Activated T-cell treated with anti-CD3 and anti-CD28 coated beads, Interleukin-2, amount 50 U/mL, for 4 hours (primary cell): ENCODE measurements at places on chromosomes 6 and 20. TPM values are rescaled to one million over a fixed set of nuclear protein-coding genes. Genes with fewer than 3 reads are reported as not detected.

- DNase-seq, result no peak
Measured at GRCh38 chr6:99614430-99615186, 8.0 kb downstream of the PRDM13 start.

DNA sequence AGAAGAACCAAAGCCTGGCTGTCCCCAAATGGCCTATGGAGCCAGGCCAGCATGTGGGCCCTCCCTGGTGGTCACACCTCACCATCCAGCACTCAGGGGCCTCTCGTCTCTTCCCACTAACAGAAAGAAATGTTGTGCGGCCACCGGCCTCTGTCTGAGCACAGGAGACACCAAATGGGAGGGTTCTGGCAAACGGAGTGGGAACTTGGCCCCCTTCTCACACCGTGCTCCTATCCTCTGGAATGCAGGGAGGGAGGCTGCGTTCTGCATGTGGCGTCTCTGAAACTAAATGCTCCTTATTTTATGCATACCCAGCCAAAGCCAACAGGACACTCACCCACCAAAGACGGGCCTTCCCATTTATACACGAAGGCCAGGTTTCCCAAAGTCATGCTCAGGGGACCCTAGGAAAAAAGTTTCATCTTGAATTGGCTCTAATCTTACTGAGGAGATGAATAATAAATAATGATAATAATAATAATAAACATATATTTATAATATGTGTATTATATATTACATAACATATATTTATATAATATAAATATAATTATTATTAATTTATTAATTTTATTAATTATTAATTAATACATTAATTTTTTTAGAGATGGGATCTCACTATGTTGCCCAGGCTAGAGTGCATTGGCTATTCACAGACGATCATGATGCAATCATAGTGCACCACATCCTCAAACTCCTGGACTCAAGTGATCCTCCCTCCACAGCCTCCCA is 102.4 kb downstream of the FOXF2 start:
- DNase-seq, result no peak

- DNase-seq, result no peak
Measured at GRCh38 chr6:90575267-90575666, 11.6 kb downstream of the MAP3K7 start.

Gene SUMO4
- 2.6 TPM for total RNA-seq

DNA sequence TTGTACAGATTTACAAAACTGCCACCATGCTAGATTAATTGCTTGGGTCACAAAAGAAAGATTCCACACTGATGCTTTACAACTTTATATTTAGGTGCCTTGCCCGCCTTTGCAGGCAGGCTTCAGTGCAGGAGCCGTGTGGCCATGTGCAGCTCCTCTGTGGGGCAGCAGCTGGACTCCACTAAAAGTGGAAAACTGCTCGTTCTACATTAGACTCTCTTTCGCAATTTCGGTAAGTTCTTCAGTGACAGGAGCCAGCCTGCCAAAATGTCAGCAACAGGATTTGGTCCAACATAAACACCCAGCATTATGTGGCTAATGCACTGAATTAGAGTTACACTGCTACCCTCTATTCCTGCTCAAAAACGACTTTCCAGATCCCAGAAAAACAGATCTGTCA is 174.4 kb upstream of the KCNK16 start:
- no peak for DNase-seq

- DNase-seq, result no peak
Measured at GRCh38 chr6:110703010-110703905, 112.0 kb downstream of the CDK19 start.

GRCh38 chr6:31651602-31652191 is 764 bp downstream of the BAG6 start:
- no peak for DNase-seq

Gene BMP5
- not detected for total RNA-seq

Gene MCCD1
- not detected for total RNA-seq

DNA sequence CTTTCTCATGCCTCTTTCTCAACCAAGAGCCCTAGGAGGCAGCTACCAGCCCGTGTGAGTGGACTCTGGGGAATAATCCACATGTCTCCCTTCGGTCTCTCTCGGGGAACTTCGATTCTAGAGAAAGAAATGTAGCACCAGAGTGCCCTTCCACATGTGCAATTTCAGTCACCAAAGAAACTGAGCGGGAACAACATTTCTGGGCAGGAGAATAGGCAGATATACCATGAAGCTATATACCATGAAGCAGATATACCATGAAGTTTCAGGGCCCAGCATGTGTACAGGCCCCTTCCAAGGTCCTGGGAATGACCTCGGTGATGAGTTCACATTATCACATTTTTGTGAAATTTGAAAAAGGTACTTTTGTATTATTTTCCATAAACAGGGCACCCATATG is 60.8 kb downstream of the PDE10A start:
- DNase-seq, result no peak

DNA sequence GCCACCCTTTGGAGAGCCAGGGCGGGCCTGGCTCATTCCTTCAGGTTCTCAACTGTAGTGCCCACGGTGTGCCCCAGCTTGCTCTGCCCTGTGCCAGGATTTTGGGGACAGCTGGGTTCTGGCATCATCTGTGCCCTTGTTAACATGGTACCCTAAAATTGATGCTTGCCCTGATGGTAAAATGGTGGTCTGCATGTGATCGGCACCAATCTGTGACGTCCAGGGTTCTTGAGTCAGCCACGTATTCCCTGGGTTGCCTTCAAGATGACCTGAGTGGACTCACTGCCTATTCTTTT is 31.2 kb upstream of the APCDD1L start:
- DNase-seq, result no peak

DNA sequence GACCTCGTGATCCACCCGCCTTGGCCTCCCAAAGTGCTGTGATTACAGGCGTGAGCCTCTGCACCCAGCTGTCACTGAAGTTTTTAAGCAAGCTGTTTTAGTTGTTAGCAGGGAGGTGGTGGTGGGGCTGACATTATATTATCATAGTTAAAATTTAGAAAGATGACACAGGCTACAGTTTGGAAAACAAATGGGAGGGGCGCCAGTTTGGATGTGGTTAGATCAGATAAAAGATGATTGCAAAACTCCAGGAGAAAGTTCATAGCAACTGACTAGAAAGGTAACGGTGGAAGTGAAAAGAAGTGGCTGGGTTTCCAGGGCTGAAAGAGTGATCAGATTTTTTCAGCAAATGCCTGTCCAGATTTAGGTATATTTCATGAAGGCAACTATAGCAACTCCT is 311.9 kb upstream of the CITED2 start:
- no peak for DNase-seq

DNA sequence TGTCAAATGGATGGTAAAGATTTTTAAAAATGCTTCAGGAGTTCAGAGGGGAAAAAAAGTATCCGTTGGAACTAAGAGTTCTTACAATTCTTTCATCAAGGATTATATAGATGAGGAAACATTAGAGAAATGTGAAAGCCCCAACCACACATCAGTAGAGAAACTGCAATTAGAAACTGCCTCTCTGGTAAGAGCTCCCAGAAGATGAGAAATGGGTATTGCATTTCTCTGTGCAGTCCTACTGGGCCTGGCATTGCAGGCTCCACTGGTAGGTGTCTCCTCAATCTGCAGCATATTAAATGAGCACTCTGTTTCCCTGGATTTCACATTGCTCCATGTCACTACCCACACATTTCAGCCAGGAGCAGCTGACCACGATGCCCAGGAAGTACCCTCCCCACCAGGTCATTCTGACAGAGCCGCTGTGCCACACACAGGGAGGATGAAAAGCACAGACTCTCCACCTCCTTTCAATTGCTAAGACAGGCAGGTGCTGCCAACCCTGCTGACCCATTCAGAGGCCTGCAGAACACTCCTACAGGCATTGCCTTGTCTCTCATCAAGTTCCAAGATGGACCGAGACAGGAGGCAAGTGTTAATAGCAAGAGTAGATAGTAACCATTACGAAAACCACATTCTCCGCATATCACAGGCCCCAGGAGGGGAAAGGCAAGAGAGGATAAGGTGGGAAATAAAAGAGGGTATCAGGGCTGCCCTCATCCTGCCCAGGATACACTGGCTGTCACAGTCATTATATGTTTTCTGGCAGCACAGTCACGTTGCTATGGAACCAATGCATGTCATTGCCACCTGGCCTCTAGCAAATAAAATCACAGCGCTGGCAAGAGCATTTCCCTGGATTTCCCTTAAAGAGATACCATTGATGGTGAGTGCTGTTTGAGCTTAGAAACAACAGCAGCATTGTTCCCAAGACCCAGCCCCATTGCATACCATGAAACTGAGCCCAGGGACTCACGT is 241.7 kb downstream of the ATXN1 start:
- DNase-seq, result no peak

DNA sequence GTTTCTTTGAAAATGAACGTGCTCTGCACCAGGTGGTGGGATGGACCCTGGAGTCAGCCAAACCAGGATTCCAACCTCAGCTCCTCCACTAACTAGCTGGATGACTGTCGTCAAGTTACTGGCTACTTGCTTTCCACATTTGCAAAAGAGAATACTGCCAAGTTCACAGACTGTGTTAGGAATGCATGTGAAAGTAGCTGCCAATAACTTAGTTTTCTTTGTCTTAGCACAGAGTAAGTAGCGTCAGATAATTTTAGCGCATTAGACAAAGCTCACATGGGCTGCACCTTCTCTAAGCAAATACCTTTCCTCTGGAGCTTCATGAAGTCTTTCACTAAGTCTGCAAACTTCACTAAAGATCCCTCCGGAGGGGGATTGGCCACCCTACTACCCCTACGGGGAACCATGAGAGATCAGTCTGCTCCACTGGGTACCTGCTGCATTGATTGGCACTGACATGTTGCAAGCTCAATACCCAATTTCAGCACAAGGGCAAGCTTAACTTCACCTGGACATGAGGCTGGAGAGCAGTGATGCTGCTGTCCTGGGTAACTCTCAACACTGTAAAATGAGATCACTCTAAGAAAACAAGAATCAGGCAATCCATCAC is 113.9 kb downstream of the MBOAT1 start:
- no peak for DNase-seq

DNA sequence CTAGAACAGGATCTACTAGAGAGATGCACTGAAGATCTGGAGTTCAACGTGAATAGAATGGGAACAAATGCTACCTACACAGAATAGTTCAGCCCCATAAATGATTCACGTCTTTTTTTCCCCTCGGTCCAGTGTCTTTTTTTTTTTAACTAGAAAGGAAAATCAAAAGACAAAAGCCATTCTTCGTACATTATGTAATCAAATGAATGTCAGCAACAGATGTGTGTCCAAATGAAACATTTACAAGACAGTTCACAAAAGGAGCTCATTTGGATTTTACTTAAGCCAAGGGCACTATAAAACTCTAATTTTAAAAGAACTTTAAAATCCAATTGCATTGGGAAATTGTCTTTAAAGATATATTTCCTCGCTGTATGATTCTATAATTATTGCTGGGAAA is 42.4 kb downstream of the FAM184A start:
- DNase-seq, result no peak

DNA sequence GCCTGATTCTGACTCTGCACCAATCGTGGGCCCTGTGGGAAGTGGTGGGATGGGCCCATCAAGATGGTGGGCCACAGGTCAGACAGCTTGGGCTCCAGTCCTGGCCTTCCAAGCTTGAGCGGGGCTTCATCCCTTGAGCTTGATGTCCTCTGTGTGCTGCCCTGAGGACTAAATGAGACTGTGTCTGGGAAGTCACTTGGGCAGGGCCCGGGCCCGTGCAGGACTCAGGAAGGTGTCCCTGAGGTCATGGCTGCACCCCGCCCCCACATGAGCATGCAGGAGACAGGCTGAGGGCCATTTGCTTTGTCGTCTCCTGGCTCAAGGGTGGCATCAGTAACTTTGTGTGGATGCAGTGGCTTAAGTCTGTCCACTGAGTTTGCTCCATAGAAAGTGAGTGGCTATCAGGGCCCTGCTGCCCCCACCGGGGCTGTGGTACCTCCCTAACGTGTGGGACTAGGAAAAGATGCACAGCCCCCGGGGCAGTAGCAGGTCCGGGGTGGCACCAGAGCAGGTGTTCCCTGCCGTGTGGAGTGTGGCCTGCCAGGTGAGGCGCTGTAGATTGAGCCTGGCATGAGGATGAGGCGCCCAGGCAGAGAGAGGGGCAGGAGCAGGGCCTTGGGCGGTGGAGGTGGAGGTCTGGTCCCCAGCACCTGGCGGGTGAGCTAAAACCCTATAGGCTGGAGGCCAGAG is 298.6 kb downstream of the TAF4 start:
- no peak for DNase-seq

DNA sequence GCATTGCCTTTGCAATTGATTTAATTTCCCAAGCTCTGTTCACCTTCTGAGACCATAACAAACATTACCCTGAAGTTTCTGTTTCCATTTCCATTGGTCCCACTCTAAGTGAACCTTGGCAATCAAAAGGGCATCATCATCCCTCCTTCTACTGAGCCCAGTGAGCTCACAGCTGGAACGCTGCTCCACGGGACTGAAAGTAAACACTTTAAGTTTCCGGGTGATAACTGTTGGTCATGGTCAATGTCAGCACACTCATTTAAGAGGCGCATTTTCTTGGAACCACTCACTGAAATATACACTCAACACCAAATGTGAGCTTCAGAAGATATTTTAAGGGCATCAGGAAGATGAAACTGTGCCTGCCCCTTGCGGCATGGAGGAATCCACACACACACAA is 37.1 kb upstream of the RPS6KA2 start:
- DNase-seq, result no peak

Gene SIRPB2
- not detected for total RNA-seq

Gene OPRL1
- total RNA-seq, result 0.05 TPM

Gene LAMP5
- not detected for total RNA-seq
